Stimulated activated CD4-positive, alpha-beta T cell treated with anti-CD3 and anti-CD28 coated beads, Interleukin-15, amount 100 ng/mL, for 1 hour (primary cell): ENCODE measurements at places on chromosomes 7 and 10.

DNA sequence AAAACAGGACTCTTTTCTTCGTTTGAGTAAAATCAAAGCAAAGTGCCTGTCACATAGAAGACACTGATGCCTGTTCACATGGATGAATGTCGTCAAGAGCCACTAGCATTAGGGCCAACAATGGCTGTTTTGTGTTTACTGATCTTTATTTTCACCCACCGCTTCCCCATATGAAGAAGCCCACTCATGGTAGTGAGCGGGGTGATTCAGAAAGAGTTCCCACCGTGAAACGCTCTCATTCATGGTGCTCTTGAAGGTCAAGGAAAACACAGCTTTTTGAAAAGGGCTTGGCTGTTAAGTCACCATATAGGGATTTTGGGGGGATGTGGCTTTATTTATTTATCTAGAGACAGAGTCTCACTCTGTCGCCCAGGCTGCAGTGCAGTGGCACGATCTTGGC, 12.5 kb downstream of the PROSER2 start:
- no peak for DNase-seq

DNA sequence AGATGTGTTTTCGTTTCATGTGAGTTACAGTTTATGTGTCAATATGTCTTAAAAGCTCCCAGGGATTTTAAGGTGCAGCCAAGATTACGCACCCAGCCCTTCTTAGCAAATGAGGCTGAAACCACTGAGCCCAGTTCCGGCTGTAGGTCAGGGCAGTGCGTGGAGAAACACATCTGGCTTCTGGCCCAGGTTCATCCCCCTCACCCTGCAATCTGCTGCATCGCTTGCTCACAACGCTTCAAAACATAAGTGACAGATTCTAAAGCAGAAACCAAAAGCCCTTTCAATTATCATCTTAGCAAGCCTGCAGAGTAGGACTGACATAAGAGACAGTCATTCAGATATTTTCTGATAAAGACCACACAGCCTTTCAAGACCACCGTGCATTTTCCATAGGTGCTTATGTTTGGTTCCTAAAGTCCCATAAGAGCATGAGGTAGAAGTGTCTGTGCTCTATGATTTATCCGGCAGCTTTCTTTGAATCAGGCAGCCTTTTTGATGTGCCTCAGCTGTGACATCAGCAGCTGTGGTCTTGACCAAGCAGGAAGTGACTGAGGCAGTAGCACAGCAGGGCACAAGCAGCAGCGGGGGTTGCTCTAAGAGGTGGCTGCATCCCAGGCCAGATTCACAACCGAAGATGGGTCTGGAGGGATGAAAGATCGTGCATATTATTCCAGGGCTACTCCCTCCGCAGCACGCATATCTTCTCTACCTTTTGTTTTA, 72.1 kb upstream of the LYZL2 start:
- DNase-seq: peak; percentile 35

DNA sequence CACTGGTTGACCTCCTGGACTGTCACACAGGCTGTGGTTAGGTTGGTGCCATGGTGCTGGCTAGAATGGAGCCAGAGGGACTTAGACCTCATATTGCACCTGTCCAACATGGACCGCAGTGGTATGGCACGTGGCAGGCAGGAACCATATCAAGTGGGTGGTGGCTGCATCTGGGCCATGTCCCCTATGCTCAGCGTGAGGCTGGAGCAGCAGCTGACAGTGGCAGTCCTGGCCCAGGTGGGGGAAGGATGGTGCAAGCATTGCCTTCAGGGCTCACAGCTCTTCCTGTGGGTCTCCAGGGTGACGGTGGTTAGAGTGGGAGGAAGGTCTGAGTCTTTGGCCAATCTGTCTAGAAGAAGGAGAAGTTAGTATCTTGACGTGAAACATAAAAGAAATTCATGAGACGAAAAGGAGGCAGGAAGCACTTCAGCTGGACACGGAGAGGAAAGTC, 54.5 kb upstream of the PFKFB3 start:
- no peak for DNase-seq

GRCh38 chr7:128795129-128795528, 3.4 kb downstream of the CCDC136 start:
- DNase-seq: no peak

DNA sequence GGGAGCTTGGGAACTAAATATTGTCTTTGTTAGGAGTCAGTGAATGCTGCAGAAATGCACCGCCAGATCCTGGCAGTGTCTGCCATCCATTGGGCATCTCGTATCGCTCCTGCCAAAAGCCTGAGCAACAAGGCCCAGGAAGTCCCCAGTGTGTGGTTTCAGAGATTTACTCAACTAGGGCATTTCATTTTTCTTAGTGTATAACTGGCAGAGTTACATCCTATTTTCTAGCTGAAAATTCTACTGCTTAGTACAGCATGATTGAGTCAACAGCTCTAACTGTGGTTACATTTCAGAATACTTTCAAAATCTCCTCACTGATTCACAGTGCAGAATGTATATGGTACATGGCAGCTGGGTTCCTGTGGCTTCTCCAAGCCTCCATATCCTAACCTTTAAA, 95.8 kb upstream of the CREB5 start:
- no peak for DNase-seq

GRCh38 chr10:48974510-48975156, 35.0 kb upstream of the LRRC18 start:
- no peak for DNase-seq

- no peak for DNase-seq
Observed at GRCh38 chr10:83736008-83736407, 403.3 kb upstream of the GHITM start.

DNA sequence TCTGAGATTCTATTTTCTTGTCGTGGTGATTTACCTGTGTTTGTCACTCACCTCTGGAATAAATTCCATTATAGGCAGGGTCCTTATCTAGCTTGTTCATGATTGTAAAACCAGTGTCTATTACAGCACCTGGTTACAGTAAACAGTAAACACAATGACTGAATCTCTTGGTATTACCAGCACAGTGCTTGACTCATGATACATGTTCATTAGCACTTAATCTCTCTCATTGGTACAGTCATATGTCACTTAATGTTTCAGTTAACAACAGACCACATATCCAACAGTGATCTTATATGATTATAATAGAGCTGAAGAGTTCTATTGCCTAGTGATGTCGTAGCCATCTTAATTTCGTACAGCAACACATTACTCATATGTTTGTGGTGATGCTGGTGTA, 1.6 kb upstream of the TASOR2 start:
- no peak for DNase-seq

DNA sequence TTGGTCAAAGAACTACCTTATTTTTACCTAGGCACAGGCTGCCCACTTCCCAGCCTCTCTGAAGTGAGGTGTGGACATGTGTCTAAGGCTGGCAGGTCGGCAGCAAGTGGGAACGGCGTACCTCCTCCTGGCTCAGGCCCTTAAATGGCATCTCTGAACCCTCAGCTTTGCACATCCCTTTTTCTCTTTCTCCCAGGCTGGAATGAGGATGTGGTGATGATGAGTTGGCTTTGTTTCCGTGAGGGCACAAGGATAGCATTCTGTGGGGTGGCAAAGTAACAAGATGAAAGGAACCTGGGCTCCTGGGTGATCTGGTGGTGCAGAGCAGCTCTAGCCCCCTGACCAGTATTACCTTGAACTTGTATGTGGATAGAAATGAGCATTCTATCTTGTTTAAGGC, 196.8 kb downstream of the REEP3 start:
- no peak for DNase-seq

DNA sequence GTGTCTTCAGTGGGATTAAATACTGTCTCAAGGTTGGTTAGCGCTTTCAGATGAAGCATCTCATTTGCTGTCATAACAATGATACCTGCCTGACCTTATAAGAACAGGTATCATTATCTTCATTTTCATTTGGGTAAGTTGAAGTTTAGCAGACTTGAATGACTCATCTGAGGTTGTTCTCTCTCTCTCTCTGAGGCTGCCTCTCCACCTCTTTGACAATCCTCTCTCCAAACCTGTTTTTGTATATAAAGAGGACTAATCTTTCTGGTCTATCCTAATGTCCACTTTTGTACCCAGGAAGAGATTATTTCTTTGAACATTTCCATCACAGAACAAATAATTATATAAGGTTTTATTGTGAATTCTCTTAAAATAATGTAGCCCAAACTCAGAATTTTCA, 291.4 kb downstream of the KLF6 start:
- no peak for DNase-seq

DNA sequence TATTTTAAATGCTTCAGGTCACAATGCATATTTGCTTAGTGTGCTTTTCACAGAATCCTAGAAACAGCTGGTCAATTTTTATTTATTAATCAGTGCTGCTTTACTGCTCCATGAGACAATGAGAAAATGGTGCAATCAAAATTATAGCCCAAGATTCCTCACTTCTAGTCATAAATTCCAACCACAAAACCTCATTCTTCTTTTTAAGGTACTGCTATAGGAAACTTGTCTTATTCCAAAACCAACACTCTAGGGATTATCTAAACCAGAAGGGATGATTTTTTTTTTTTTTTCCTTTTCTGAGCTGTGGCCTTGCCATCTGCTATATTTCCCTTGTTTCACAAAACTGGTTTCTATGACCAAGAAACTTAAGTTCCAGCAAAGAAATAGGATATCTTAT, 64.0 kb upstream of the SEMA3A start:
- DNase-seq: no peak
